NCI-H510A treated with DMSO at 0.1 percent for 48 hours (cell line): ENCODE measurements at places on chromosomes 2 and 18.

DNA sequence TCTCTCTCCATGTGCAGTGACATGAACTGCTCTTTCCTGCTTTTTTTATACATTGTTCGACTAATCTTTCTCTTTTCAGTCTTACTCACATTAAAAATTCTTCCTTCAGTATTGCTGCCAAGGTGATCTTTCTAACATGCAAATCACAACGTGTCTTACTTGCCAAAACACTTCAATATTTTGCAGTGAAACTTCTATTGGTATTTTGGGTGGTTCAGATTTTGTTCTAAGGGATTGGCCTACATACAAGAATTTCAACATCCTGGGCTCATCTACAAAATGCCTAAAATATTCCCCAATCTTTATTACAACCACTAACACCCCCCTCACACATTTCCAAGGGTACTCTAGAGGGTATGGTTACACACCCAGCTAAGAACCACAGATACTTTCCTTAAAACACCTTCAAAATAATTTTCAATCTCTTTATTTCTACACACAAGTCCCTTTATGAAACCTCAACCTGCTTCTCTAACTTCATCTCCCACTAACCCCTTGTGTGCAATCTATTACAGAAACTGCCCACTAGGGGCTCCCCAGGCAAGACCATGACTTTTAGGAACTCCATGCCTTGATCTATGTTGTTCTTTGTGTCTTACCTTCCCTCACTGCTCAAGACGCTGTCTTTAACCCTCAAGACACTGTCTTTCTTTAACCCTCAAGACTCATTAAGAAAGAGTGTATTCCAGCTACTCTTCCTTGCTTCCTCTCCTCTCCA lies 50.9 kb downstream of the COL3A1 start:
- no peak for DNase-seq

GRCh38 chr2:96341641-96342040 lies 6.1 kb downstream of the NCAPH start:
- DNase-seq: no peak

DNA sequence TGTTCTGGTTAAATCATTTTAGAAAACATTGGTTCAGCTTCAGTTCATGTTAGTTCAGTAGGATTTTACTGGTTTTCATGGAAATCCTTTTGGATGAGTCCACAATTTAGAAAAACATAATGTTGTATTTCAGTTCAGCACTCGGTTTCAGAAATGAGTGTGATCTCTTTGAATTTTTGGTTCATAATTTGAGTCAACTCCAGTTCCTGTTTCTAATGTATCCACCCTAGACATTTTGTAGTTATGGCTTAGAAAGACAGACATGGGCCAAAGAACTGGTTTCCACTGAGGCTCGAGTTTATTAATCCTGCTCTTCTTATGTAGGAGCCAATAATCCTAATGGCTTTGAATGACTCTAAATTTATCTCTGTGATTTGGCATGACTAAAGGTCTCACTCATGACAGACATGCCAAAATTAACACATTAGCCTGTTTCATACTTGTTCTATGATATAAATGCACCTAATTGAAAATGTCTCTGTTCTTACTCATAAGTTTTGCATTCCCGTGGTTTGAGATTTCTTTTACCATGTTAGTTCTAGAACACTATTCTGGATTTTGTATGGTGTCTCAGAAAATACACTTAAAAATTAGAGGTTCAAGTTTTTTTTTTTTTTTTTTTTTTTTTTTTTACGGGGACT lies 82.3 kb upstream of the SPRED2 start:
- no peak for DNase-seq

DNA sequence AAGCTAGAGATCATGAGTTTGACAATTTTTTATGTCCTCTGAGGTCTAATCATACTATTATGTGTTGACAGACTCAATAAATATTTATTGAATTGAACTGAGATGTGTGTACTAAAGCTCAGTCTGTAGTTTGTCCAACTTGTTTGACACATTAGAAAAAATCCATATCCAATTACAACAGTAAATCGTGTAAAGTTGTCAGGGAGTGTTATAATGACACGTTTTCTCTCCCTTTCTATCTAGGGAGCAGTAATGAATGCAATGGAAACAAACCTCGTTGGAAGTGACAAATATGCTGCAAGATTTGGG lies 28.4 kb downstream of the ITGA4 start:
- DNase-seq: no peak

GRCh38 chr2:176872406-176872805 lies 340.2 kb upstream of the HNRNPA3 start:
- DNase-seq: no peak

GRCh38 chr2:33022395-33022985 lies 75.7 kb downstream of the LTBP1 start:
- no peak for DNase-seq

DNA sequence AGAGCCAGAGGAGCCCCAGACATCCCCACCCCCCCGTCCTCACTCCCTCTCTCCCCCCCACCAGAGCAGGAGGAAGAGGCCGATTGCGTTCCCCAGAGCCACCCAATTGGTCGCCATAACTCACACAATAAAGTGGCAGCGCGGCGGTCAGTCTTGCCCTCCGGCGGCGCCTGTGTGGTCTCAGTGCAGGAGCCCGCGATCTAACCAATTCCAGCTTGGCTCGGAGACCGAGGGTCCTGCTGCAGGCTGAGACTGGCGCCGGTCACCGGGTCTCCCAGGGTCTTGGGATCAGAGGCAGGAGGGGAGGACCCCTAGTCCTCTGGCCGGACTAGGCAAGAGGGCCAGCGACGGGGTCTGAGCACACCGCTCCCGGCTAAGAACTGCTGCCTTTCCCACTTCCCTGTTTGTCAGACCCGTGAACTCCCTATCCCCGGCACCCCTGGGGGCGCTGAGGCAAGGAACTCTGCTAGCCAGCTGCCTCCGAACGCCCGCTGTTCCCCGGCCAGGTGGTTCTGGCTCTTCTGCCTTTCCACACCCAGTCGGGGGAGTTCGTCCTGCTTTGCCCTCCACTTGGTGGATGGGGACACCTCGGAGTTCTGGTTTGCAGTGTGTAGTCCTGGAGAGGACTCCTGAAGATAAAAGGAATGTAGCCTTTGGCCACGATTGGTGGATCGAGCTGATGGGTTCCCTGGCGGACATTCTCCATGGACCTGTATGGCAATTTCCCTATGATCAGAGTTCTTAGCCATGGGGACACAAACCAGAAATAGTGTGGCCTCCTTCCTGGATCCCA lies 1.0 kb upstream of the HOXD12 start:
- no peak for DNase-seq

GRCh38 chr18:55404832-55405465 lies 183.0 kb downstream of the TCF4 start:
- no peak for DNase-seq

- no peak for DNase-seq
Observed at GRCh38 chr2:10423400-10423774, 24.7 kb downstream of the ODC1 start.
